ENCODE measurements at places on chromosomes 1 and 21.

- no peak for DNase-seq
Observed at GRCh38 chr1:27122652-27123051, 32.3 kb downstream of the SLC9A1 start.

DNA sequence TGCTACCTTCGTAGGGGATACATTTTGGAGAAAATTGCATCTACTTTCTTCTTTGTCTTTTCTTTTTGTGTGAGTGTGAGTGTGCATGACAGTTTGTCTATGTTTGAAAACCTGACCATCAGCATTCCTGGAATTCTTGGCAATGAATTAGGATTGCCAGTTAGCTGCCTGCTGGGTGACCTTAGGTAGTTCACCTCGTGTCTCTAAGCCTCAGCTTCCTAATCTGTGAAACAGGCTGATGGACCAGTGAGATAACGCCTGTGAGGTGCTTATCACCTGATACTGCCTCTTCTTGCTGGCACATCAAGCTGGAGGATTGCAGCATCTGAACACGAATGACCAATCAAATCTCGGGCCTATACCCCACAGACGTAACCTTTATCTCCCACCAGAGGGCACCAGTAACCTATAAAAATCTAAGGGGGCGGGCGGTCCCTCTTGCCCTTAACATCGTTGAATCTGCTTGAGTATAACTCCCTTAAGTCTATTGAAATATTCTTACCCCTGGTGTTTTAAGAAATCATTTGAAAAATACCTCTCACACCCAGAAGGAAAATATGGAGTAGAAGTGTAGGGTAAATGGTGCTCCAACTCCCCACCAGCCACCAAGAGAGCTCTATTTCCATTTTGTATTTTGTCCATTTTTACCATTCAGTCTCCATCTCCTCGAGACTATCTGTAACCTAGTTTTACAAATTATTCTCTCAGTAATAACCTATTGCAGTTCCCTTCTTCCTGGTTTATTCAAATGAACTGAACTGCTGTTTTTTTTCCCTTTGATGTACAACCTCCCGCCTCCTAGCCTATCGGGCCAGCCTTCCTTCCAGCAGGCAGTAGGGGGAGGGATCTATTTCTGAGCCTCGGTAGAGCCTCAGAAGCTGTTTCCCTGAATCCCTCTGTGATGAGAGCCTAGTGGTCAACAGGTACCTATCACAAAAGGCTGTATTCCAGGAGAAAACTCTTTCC, 49.7 kb downstream of the MDM4 start:
- peak; percentile 63 for DNase-seq

DNA sequence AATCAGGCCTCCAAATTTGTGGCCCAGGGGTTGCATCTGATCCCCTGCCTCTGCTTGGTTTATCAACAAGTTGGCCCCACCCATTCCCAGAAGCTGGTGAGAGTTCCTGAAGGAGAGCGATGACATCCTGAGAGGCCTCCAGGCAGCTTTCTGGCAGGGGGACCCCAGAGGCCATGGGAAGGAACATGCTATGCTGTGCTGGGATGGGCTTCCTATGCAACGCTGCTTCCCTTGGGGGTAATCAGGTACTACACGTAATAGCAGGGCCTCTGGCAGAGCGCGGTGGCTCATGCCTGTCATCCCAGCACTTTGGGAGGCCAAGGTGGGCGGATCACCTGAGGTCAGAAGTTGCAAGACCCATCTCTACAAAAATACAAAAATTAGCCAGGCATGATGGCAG, 8.4 kb upstream of the MTF1 start:
- DNase-seq, result no peak

GRCh38 chr1:45037456-45037855, 25.4 kb downstream of the UROD start:
- no peak for DNase-seq

DNA sequence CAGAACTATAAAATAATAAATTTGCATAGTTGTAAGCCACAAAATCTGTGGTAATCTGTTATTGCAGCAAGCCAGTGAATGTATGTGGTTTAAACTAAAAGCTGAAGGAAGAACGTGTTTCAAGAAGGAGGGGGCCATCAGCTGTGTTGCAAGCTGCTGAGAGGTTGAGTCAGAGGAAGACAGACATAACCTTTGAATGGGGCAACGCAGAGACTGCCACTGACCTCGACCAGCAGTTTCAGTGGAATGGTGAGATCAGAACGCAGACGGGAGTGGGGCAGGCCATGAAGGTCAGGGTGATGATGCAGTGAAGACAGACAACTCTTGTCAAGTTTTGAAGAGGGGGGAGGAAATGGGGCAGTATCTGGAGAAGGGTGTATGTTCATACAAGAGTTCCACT, 23.2 kb upstream of the QSOX1 start:
- DNase-seq, result no peak

- DNase-seq, result peak; percentile 17
Observed at GRCh38 chr1:46413596-46413985, 19.5 kb downstream of the FAAH start.

DNA sequence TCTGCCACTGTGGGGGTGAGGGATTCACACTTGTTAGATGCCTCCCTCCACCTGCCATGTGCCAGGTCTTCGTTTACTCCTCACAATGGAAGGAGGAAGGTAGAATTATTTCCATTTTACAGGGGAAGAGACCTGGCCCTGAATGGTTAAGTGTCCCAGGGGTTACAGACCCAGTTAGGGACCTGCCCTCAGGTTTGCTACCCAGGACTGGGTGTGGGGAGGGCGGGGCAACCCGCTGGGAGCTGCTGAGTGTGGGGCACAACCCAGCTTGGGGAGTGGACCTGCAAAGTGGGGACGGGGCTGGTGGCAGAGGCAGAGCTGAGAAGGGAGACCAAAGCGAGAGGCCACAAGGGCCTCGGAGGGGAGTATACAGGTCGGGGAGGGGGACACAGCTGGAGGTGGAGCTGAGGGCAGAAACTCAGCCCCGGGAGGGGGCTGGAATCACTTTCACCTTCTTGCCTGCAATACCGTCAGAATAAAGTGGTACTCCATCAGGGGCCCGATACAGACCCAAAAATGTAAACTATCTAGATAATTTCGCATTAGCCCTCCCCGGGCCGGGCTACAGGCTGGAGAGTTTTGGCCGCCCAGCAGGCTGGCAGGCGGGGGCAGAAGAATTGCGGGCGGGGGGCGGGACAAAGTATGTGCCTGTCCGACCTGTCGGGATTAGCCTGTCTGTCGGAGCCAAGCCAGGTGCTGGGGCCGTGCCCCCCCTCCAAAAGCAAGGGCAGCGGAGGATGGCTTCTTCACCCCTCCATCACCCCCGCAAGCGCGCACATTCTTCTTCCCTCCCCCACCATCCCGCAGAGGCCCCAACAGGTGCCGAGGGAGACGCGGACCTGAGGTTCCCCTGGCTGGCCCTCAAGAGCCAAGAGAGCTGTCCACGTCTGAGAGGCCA, 1.4 kb downstream of the RSPO1 start:
- DNase-seq, result no peak

DNA sequence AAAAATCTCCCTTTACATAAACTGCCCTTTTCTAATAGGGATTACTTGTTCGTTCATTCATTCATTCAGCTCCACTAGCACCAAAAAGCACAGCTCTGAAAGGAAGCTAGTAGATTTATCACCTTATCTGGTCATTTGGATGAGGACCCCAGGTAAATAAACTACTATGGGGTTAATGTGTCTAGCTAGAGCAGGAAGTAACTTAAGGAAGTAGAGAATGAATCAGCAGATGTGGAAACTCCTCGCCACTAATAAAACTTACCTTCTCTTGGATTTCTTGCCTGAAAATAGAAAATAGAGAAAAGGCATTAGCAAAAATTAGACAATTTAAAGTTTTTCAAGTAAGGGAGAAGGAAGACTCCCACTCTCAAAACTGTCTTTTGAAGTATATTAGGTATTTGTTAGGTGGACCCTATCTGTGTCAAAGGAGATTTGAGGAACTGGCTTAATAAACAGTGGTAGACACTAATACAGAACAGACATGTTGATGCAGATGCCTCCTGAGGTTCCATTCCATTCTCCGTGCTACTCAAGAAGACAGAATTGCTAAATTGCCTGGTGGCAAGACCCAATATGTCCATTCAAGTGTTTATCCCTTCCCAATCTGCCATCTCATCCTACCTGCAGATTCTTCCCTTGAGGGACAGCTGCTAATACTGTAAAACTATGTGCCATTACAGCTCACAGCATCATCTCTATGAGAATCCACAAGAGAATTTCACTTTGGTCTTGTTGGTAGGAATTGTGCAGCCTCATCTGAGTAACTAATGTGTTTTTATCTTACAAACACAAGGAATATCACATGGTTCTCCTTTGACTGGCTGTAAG, 14.9 kb downstream of the SELL start:
- no peak for DNase-seq

DNA sequence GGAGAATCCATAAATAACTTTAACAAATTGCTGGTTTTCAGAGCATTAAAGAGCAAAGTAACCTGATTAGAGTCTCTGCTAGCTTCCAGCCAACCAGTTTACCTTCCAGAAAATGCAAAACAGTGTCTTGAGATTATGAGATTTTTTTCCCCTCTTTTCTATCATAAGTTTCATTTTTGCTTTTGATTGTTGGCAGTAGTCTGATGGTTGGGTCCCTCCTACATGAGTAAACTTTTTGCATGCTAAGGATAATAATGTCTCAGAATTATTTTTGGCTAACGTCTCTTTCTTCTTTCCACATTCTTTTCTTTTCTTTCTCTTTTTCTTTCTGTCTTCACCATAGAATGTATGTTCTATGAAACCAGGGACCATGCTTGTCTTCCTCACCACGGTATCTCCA, 6.3 kb upstream of the ADAMTS5 start:
- DNase-seq, result no peak

GRCh38 chr1:116328671-116329070, 44.4 kb upstream of the ATP1A1 start:
- DNase-seq, result no peak

DNA sequence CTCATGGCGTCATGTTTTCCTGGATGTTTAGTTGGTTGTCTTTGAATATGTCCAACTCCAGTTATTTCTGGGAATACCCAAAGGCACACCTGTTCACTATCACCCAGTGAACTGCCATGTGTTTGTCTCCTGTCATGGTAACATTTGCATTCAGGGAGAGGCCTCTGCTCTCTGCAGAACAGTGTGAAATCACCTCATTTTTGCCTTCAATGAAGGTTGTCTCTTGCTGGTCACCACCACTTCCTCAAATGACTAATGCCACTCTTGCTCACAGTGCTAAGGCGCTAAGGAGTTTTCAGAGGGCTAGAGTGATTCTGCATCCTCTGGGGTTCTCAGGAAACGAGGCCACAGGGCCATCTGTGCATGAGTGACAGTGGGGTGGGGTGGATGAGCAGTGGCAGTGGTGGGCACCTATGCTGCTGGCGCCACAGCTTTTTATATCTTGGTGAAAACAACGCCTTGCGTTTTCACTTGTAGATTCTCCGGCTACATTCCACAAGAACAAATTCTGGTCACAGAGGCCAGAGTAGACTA, 60.0 kb upstream of the ATP5PO start:
- peak; percentile 37 for DNase-seq

DNA sequence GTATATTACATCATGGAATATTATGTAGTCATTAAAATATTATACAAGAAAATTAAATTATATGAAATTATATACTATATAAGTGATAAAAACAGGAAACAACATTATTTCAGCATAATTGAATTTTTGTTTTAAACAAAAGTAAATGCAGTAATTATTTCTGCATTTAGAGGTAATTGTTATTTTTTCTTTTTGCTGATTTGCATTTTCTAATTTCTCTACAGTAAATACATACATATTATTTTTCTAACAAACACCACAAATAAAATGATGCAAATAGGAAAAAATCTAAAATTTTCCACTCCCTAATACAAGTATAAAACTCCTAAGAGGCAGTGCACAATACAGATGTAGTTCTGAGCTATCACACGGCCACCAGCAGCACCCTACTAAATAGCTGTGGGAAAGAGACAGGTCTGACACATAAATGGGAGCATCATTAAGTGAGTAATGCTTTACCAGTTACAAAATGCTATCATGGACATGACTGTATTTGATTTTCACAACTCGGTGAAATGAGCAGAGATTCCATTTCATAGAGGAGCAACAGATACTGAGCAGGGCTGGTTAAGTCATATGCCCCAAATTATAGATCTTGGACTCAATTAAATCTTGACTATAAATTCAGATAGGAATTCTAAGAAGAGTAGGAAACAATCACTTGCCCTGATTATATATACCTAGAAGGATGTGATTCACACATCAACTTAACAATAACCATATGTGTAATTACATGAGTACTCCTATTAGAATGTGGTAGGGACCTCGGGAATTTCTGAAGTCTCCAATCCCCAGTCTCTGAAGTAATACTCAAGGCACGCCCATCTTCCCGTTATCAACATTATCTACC, 49.0 kb downstream of the NRIP1 start:
- no peak for DNase-seq

GRCh38 chr1:216448011-216448510, 24.8 kb upstream of the USH2A start:
- DNase-seq, result no peak

- peak; percentile 45 for DNase-seq
Observed at GRCh38 chr1:8987881-8988617, 38.2 kb downstream of the SLC2A7 start.

DNA sequence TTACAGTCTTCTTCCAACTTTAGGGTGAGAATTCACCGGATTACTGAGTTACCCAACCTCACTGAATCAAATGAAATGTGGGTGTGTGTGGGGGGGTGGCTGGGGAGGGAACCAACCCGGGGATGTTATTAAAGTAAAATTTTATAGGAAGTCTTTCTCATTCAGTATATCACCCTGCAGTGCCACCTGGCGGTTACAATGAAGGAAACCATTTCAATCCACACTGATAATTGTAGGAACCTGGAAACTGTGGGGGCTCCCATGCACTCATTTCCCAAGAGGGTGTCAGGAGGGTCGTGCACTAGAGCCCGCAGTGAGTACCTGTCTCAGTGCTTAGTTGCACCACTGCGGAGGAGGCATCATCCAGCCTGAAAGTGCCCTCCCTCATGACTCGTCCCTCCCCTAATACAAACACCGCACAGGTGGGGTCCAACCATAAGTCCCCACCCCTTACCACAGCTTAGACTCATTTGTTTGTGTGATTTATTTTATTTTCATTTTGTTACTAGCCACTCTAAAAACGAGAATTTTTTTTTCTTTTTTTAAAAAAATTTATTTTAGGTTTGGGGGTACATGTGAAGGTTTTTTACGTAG, 29.1 kb upstream of the IGSF5 start:
- peak; percentile 49 for DNase-seq

GRCh38 chr1:33147997-33148314, 33.9 kb downstream of the TRIM62 start:
- DNase-seq, result no peak
